IMR-90 (cell line): ENCODE measurements at places on chromosomes 13 and 19. TPM values are rescaled to one million over a fixed set of nuclear protein-coding genes. Genes with fewer than 3 reads are reported as not detected.

DNA sequence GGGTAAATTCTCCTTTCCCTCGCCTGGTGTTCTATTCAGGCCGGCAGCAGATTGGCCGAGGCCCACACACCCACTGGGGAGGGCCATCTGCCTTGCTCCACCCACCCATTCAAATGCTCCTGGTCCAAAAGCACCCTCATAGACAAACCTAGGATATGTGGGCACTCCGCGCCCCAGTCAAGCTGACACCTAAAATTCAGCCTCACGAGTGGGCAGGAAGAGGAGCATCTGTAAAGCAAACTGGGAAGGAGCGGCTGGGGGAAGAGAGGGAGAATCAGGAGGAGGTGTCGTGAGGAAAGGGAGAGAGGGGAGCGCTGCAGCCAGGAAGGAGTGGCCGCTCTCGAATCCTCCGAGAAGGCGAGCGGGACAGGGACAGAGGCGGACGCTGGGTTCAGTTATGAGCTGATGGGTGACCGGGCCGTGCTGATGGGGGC, 136.9 kb downstream of the USP12 start:
- H3K27ac ChIP-seq = no peak overlapping the region
- DNase-seq = no peak
- peaks cover 20% of the 10 kb centered on the region for H3K4me1 ChIP-seq
- H3K27me3 ChIP-seq = no peaks in the 10 kb centered on the region
- H3K36me3 ChIP-seq = no peaks in the 10 kb centered on the region

OR7A5 gene
- polyA plus RNA-seq = not detected in 2 replicates

DNA sequence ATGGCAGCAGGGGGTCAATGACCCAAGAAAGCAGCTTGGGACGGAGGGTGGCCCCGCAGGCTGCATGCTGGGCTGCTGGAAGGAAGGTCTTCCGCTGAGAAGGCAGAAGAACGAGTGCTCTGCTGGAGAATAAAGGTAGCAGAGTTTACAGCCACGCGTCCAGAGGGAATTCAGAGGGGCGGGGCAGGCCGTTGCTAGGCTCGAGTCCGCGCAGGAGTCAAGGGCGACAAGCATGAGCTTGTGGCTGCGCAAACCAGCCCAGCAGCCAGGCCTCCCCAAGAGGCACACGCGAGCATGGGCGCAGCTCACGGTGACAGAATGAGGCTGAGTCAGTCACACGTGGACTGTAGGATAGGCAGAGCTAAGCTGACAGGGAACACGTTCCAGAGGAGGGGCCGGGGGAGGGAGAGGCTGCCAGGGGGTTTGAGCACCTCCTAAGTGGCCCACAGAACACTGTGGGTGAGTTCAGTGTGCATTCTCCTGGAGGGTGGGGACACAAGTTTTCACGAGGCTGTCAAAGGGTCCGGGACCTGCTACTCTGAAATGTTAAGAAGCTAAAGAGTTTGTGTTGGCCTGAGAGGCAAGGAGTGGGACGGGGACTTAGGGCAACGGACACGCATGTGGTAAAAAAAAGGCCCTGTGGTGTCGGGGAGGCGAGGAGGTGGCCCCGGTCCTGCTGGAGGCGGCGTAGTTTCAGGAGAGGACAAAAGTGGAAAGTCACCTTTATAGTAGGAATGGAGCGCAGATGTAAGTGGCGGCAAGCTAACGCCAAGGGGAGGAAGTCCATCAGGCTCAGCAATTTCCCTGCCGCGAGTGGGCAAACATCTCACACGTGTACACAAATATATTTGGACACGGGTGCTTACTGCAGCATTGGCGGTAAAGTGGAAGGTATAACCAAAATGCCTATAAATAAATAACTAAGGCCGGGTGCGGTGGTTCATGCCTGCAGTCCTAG, 17.7 kb downstream of the RFX2 start:
- no peaks in the 10 kb centered on the region for H3K27me3 ChIP-seq
- DNase-seq = peak; percentile 88
- H3K4me1 ChIP-seq = peaks cover 21% of the 10 kb centered on the region
- H3K36me3 ChIP-seq = no peaks in the 10 kb centered on the region

DNA sequence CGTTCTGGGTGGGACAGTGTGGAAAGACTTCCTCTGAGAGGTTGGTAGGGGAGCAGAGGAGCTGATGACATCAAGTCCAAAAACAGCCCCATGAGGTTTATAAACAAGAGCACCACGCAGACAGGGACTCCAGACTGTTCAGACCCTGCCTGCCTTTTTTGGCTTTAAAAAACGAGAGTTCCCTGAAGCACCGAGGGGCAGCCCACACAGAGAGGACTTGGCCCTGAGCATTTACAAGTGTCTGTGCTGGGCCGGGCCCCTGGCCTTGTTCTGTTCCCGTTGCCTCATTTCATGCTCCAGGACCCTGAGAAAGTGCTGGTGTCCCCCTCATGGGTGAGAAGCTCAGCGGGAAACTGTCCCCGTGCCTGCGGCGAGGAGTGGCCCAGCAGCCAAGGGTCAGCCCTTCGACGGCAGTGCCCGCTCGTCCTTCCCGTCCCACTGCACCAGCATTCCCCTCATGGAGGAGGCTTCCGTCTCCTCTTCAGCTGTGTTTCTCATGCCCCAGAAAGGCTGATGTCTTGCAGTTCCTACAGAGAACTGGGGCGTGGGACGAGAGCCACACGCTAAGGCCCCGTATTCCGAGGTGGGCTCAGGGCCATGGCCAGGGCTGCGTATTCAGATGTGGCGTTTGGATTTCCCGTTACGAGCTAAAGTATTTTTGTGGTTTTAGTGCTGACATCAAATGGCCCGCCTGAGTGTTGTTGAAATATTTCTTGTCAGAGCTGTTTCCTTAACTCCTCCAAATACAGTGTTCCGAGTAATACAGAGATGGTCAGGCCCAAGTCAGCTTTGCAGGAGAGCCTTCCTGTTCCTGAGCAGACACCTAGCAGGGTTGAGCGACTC, 93.5 kb downstream of the ATP11A start:
- DNase-seq = peak; percentile 90
- peak overlapping the region; percentile 28 for H3K27ac ChIP-seq
- peaks cover 30% of the 10 kb centered on the region for H3K4me1 ChIP-seq
- H3K4me3 ChIP-seq = no peak overlapping the region
- peaks cover 4% of the 10 kb centered on the region; the same call in 1 of the 2 replicates for H3K36me3 ChIP-seq

DNA sequence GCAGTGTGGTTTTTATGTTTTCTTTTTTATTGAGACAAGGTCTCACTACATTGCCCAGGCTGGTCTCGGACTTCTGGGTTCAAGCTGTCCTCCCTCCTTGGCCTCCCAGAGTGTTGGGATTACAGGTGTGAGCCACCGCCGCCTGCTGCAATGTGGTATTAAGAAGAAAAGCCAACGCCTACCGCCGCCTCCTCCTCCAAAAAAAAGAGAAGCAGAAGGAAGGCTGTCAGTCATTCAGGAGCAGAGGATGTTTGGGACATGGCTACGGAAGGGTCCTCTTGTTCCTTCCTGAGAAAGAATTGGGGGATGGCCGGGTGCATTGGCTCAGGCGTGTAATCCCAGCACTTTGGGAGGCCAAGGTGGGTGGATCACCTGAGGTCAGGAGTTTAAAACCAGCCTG, 1.2 kb downstream of the PPP1R37 start:
- DNase-seq = no peak
- H3K4me1 ChIP-seq = peaks cover 25% of the 10 kb centered on the region
- H3K4me3 ChIP-seq = peak overlapping the region; percentile 62
- H3K36me3 ChIP-seq = peaks cover 5% of the 10 kb centered on the region

KLK5 gene
- polyA plus RNA-seq = not detected in 2 replicates

DNA sequence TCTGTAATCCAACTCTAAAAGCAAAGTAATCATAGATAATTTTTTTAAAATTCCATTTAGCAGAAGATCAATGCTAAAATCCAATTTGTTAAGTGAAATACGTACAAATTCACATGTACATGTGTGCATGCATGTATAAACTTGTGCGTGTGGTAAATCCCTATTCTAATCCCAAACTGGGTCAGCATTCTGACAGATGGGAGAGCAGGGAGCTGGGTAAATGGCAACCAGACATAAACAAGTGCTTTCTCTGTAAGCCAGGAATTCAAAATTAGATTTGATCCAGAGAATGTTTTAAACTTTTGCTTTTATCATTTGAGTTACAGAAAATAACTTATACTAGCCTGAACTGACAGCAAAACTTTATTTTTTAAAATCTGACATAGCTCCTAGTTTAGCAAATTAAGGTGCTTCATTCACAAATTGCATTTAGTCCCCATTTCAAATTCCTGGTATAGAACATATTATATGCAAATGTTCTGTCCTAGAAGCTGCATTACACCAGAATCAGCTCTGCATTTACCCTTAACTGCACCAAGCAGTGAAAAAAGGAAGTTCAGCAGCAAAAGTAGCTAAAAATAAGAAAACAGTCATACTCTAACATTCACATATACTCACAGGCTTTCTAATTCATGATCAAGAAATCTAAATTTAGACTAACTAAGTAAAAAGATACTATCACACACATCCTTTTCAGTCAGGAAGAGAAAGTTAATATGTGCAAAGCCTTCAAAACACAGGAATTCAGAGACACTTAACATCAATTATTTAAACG, 32.6 kb downstream of the UBL3 start:
- H3K4me3 ChIP-seq = no peak overlapping the region
- peaks cover 4% of the 10 kb centered on the region for H3K4me1 ChIP-seq
- H3K27me3 ChIP-seq = no peaks in the 10 kb centered on the region
- peak; percentile 23 for DNase-seq
- no peak overlapping the region for H3K27ac ChIP-seq

CD177 gene
- 0.14 and 0.17 TPM in 2 replicates for polyA plus RNA-seq

COL5A3 gene
- polyA plus RNA-seq = 1.5 TPM in 2 replicates

DNA sequence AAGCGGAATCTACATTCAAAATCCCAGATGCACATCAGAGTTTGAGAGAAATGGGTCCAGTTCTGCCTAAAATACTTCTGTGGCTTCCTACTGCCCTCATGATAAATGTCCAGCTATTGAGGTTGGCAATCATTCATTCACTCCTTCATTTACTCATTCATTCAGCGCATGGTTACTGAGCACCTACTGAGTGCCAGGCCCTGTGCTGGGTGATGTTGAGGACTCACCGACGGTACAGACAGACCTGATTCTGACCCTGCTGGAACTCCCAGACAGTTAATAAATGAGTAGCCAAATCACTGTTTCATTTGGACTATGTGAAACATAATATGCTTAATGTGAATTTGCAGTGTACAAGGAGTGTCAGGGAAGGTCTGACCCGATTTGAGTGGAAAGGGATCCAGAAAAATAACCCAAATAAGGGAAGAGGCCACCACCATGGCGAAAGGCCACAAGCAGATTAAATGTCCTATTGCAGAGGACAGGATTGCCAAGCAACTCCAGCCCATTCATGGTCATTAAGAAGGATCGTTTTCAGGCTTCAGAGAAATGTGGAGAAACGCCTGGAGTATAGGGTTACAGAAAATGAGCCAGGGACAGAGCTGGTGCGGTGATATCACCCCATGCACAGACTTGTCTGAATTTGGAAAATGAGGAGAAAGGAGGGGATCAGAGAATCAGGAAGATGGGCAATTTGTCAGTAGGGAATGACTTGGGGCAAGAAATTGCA, 20.5 kb downstream of the DYRK1B start:
- no peaks in the 10 kb centered on the region; the same call in 1 of the 2 replicates for H3K36me3 ChIP-seq
- H3K4me3 ChIP-seq = no peak overlapping the region
- no peak overlapping the region for H3K27ac ChIP-seq
- DNase-seq = no peak
- H3K4me1 ChIP-seq = no peaks in the 10 kb centered on the region

DNA sequence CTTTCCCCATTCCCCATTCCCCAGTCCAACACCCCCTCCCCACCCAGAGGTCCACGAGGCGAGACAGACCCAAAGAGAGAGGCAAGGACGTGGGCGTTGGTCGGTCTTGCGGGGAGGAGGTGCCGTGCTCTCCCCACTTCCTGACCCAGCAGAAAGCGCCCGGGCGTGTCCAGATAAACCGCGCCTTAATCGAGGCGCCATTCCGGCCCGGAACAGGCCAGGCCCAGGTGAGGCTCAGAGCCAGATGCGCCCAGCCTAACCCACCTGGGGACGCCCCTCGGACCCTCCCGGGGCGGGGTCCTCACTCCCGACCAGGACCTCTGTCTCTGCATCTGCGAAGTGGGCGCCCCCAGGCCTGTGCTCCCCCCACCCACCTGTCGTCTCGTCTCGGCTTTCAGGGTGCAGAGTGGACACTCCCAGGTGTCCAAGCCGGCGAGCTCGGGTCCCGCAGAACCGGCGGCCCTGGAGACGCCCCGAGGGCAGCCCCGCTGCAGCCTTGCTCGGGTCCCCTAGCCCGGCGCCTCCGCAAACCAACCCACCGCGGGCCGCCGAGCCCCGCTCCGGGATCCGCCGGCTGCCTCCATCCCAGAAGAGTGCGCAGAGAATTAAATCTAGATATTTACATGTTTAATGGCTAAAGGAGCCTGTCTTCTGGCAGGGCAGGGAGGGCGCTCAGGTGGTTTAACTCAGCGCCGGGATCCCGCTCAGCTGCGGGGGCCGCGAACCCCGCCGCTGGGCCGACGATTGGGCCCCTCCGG, 5.0 kb upstream of the ONECUT3 start:
- no peak for DNase-seq
- peaks cover 12% of the 10 kb centered on the region for H3K4me1 ChIP-seq
- H3K4me3 ChIP-seq = no peak overlapping the region
- no peak overlapping the region for H3K27ac ChIP-seq
- no peaks in the 10 kb centered on the region for H3K36me3 ChIP-seq

LYPD5 gene
- 0.27 and 0.31 TPM in 2 replicates for polyA plus RNA-seq

ZNF814 gene
- 3.9 and 4.5 TPM in 2 replicates for polyA plus RNA-seq

GRCh38 chr19:18508585-18508984, 13.3 kb downstream of the ELL start:
- H3K27ac ChIP-seq = no peak overlapping the region
- no peaks in the 10 kb centered on the region for H3K27me3 ChIP-seq
- DNase-seq = no peak

GPR183 gene
- polyA plus RNA-seq = 0.31 and 0.44 TPM in 2 replicates

GRCh38 chr19:51742789-51743188, 8.9 kb downstream of the FPR1 start:
- H3K4me1 ChIP-seq = no peaks in the 10 kb centered on the region
- no peaks in the 10 kb centered on the region for H3K27me3 ChIP-seq
- no peaks in the 10 kb centered on the region for H3K36me3 ChIP-seq
- no peak overlapping the region for H3K27ac ChIP-seq
- DNase-seq = no peak
- H3K4me3 ChIP-seq = no peak overlapping the region

DNA sequence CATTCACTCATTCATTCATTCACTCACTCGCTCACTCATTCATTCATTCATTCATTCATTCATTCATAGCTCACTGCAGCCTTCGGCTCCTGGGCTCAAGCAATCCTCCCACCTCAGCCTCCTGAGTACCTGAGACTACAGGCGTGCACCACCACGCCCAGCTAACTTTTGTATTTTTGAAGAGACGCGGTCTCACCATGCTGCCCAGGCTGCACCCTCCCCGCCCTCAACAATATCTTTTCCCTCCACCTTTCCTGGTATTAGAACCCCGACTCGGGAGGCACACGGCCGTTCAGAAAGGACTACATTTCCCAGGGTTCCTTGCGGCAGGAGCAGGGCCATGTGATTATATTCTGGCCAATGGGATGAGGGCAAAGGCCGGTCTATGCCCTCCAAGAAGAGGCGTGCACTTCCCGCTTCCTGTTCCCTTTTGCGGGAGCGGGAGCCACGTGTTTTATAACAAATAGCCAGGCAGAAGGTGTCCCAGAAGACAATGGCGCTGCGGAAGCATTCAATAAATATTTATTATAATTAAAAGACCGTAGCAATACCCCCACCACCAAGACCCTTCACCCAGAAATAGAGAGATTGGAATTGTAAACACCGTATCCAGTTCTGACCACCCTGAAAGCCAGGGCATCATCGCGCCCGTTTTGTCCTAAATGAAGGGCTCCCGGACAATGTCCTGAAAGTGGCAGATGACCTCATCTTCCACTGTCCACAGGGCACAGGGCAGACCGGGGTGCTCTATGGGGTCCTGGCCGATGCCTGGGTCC, 15.9 kb downstream of the TICAM1 start:
- peaks cover 2% of the 10 kb centered on the region; the same call in 1 of the 2 replicates for H3K4me1 ChIP-seq
- peak overlapping the region; percentile 35 for H3K27ac ChIP-seq

- no peaks in the 10 kb centered on the region for H3K27me3 ChIP-seq
- H3K4me1 ChIP-seq = peaks cover 18% of the 10 kb centered on the region
- DNase-seq = peak; percentile 93
- H3K36me3 ChIP-seq = peaks cover 13% of the 10 kb centered on the region
Measured at GRCh38 chr19:52722062-52723003, 12.5 kb downstream of the ZNF611 start.
